GM12878 (cell line): ENCODE measurements at places on chromosomes 2 and 18. TPM values are rescaled to one million over a fixed set of nuclear protein-coding genes. Genes with fewer than 3 reads are reported as not detected.

Gene ARHGAP28
- polyA plus RNA-seq = not detected in 2 replicates

Gene VWC2L
- polyA plus RNA-seq = not detected in 2 replicates

Gene GNAL
- 0.20 and 0.24 TPM in 2 replicates for polyA plus RNA-seq

Gene FOXD4L1
- polyA plus RNA-seq = not detected in 2 replicates

Gene HOXD10
- polyA plus RNA-seq = not detected in 2 replicates

Gene PROKR1
- polyA plus RNA-seq = not detected in 2 replicates

Gene CD207
- polyA plus RNA-seq = not detected in 2 replicates

Gene ARHGEF4
- 0.24 TPM in 1 of 2 replicates, not detected in the other for polyA plus RNA-seq
